Stimulated activated CD8-positive, alpha-beta memory T cell treated with anti-CD3 and anti-CD28 coated beads, Interleukin-7, amount 100 ng/mL, for 1 hour (primary cell): ENCODE measurements at places on chromosomes 3 and 15.

DNA sequence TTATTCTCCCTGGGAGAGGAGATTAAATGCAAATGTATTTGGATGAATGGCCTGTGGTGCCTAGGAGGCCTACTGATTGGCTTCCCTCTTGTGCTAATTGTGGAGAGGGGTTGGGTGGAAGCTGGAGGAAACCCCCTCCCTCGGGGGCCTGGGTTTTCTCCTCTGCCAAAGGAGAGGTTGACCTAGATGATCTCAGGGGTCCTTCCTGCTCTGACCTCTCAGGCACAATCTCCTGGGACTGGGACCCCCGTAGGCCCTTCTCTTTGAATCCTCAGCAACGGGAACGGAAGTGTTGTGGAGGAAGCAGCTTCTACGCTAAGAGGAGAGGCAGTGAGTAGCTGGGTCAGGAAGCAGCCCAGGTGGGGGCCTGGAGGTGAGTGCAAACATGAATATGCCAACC, 40.5 kb upstream of the MAGEF1 start:
- DNase-seq: no peak

- DNase-seq: no peak
These were observed 48.5 kb downstream of the PIK3CA start for GRCh38 chr3:179196700-179197099.

DNA sequence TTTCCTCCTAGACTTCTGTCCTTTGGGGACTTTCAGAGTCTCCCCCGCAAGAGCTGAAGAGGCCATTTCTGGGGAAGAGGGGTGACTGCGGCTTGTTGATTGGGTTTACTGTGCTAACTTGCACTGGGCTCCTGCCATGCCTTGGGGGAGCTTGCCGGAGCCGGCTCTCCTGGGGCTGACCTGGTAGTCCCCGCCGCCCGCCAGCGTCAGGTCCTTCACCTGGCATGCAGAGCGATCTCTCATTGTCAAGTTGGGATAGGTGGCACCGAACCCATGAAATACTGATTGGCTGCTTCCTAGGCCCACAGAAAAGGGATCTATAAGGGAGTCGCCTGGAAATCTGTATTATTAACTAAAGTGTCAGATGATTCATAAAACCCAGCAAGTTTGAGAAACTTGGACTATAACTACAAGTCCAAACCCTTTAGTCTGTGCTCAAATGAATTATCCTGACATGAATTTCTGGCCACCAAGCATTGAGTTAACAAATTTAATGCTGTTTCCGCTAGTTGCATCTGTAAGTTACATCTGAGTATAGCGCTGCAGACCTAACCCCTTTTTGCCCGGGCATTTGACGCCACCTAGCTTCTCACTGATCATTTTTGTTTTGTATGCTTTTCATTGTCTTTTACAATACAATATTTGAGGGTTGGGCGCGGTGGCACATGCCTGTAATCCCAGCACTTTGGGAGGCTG, 607 bp upstream of the IMP3 start:
- DNase-seq: no peak

- no peak for DNase-seq
These were observed 219.1 kb downstream of the ZNF385D start for GRCh38 chr3:21531909-21532308.

DNA sequence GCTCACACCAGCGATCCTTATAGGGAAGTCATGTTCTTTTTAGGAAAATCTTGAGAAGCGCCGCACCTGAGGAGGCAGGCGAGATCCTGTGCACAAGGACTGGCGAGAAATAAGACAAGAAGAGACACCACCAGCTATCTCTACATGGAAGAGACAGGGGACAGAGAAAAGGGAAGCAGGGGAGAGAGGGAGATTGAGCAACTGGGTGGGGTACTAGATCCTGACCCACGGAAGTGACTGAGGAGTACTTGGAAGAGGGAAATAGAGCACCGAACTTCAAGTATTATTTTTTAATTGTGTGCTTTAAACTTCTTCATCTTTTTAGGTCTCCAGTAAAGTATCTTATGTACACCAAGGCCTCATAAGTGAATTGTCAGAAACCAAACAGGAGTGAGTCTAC, 742.0 kb upstream of the LMCD1 start:
- DNase-seq: no peak

- DNase-seq: no peak
These were observed 23.2 kb downstream of the SFMBT1 start for GRCh38 chr3:53022647-53023046.

- DNase-seq: no peak
These were observed 177.4 kb downstream of the MINAR1 start for GRCh38 chr15:79609506-79609905.

DNA sequence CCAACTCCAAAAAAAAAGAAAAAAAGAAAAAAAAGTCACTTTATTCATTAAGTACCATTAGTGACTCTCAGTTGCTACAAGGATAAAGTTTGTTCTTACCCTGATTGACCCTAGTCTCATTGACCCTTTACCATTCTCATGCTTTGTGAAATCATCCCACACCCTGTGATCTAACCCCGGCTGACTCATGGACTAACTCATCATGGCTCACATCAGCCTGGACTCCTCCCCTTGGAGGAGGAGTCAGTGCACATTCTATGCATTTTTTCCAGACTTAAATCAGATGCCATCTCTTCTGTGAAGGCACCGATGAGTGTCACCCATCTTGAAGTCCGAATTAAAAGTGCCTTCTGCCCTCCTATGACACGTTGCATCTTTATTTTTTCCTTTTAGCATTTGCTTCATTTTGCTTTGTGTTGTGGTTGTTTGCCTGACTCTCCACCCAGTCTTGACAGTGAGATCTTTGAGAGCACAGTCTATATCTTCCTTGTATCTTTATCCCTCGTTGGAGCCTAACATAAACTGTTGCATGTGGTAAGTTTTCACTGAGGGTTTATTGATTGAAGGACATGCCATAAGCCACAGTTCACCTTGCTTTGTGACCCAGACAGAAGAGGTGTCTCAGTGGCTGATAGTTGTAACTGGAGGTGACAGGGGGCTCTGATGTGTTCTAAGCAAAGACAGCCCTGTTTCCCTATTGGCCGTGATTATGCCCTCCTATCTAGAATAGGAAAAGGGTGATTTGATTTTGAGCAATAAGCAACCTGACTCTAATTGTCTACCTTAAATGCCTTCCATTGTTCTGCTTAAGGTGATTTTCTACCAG, 72.1 kb downstream of the IL1RAP start:
- DNase-seq: no peak

DNA sequence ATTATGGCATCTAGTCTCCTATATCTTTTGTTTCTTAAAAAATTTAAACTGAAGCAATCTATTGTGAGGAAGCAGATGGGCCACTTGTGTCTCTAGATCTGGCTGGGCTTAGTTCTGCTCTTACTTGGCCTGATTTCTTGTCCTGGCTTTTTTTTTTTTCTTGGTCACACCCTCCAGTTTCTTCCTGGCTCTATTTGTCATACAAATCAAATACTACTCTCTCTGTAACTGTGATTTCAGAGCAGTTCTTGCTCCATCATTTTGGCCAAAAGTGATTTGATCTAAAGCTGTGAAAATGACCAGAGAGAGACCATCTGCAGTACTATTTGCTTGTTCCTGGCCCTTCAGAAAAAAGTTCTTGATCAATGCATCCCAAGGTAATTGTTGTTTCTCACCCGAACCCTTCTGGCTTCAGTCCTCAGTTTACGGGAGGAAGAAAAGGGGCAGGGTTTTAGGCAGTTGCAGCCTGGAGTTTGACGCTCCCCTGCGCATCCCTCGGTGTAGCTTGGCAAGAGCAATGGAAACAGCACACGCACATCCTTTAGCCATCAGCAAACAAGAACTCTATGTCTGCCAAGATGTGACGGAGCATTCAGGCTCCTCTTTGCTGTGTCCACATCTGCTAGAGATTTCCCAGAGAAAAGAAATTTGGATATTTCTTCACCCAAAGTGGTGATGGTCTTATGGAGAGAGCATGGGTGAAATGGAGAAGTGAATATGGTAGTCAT, 31.6 kb downstream of the CHST2 start:
- no peak for DNase-seq

- no peak for DNase-seq
These were observed 397.7 kb upstream of the LMCD1 start for GRCh38 chr3:8103954-8104353.

GRCh38 chr3:12659316-12660015, 4.5 kb downstream of the RAF1 start:
- DNase-seq: no peak

- DNase-seq: no peak
These were observed 3.4 kb upstream of the POLG start for GRCh38 chr15:89338036-89338435.

DNA sequence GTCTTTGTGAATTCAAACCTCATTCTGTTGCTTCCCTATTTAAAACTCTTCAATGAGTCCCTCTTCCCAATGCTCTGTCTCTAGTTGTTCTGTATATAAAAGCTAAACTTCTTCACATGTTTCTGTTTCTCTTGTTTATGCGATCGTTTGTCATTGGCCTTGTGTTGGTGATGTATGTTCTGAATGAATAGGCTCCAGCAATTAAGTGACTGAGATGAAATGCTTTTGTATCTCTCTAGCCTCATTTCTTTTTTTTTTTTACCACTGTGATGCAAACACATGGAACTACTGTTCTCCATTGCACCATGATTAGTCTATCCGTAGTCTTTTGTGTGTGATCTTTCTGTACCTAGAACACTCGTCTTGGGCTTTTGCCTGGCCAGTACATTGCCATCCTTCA, 380.5 kb upstream of the TPRG1 start:
- DNase-seq: no peak

DNA sequence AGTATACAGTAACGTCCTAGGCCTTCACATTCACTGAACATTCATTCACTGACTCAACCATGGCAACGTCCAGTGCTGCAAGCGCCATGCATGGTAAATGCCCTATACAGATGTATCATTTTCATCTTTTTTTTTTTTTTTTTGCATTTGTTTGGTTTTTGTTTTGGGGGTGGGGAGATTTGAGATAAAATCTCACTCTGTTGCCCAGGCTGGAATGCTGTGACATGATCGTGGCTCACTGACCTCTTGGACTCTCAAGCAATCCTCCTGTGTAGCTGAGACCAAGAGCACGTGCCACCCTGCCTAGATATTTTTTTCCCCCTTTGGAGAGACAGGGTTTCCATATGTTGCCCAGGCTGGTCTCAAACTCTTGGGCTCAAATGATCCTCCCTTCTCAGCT, 37.4 kb downstream of the SUSD5 start:
- DNase-seq: no peak

- DNase-seq: no peak
These were observed 95.0 kb upstream of the GALNT15 start for GRCh38 chr3:16079519-16079918.

- DNase-seq: no peak
These were observed 421.0 kb upstream of the THBS1 start for GRCh38 chr15:39159833-39160232.

GRCh38 chr3:139248593-139249255, 95.1 kb upstream of the MRPS22 start:
- DNase-seq: no peak

- no peak for DNase-seq
These were observed 52.4 kb downstream of the VGLL3 start for GRCh38 chr3:86938416-86939105.

DNA sequence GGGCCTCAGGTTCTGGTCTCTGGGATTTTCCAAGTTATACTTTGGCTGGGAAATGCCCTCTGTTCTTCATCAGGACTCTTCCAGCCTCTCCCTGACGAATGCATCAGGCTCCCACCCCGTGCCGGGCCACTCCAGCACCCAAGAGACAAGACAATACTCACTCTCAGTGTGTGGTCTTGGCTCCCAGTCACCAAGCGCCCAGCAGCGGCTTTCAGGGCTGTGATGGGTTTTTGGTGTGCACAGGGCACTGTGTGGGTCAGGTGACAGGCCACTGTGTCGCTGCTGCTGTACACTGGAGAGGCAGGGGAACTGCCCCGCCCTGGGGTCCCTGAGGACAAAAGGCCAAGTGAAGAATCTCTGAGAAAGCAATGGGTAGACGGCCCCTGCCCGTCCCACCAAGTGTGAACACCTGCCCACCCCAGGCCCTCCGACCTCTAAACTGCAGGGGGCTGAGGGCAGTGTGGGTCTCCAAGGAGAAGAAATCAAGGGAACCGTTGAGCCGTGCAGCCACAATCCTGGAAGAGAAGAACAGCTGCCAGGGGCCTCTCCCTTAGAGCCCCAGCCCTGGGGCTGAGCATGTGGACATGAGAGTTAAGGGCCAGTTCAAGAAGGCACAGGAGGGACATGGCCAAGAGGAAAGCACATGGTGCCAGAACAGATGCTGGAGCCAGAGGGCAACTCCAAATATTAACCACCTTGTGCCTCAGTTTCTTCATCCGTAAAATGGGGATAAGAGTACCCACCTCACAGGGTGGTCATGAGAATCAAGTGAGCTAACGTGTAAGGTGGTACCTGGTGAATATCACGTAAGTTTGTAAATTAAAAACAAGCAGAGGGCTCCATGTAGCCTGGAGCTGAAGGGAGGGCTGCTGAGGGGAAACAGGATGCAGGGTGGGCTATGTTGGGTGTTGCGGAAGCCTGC, 34.1 kb downstream of the PTPN23 start:
- no peak for DNase-seq

DNA sequence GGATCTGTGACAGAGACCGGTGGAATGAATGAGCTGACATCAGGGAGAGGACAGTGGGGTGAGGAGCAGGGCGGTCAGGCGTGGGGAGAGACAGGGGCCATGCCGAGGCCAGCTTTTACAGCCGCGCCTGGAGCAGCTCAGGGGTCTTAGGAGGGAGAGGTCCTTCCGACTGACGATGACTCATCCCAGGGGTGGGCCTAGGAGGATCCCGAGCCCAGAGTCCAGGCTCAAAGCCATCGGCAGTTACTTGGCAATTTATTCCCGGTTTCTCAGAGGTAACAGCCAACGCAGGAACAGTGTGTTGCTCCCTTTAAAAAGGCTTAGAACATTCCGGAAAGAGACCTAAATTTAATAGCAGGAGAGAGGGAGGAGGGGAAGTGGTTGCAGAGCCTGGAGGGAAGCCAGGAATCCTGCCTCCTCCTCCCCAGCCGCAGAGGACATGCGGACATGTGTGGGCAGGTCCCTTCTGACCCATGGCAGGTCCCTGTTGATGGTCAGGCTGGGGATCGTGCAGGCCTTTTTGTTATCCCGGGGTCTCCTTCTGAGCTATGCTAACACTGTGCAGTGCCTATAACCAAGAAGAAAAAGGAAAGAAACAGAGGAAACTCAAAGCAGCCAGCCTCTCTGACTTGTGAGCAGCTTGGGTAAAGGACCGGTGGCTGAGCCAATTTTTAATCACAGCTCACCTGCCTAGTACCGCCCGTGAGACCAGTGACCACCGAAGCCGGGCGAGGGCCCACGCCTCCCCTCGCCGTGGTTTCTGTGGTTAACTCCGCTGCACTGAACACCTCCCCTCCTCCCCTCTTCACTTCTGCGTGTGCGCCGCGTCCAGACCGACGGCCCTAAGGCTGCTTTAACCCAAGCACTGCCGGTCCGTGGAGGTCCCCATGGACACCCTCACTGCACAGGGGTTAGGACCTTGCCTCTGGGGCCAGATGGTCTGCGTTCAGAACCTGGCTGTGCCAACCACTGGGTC, 392.4 kb upstream of the PROK2 start:
- DNase-seq: no peak
